ENCODE measurements at places on chromosomes 12 and 14.

- no peak for DNase-seq
Observed at GRCh38 chr12:58321414-58321813, 380.0 kb downstream of the ATP23 start.

DNA sequence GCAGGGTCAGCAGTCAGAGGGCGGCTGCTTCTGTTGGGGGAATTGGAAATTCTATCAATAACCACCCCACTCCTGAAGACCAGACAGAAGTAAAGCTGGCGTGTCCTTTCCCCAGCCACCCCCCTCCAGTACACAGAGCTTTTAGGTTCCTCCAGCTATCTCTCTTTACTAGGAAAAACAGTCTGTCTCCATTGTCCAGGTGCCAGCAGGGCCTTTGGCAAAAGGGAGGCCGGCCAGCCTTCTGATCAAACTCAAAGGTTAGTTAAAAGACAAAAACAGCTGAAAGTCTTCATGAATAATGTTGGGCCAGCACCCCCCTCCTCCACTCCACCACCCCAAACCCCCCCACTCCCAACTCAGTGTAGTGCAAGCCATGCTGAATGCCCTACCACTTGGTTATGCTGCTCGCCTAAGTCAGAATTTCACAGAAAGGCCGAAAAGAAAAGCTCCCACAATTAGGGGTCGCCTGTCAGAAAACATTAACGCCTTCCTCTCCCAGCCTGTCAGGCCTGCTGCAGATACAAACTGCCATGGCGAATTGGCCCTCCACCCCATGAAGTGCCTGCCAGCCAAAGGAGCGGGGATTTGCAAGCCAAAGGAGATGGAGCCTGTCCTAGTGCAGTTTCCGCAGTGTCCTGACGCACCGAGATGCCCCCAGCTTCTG is 8.9 kb downstream of the ASCL1 start:
- DNase-seq: no peak

DNA sequence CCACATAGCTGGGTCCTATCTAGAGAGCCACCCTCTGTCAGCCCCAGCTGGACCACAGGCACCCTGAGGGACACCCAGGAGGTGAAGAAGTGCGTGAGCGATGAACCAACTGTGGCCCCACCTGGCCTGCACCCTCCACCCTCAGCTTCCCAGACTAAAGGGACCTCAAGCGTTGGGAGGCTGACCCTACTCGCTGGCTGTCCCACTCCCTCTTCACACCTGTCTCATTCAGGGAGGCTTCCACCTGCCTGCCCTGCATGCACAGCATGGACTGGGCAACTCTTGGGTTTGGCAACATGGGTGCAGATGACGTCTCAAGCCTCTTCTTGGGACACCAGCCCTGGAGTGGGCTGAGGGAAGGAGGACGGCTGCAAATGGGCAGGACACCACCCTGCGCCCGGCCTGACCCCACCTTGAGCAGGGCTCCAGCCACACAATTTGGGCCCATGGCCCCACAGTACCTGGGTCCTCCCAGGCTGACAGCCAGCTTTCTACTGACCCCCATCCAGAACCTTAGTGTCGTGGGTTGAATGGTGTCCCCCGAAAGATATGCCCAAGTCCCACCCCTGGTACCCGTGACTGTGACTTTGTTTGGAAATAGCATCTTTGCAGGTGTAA is 2.1 kb downstream of the TMEM179 start:
- no peak for DNase-seq

GRCh38 chr12:131571827-131572226 is 139.1 kb upstream of the SFSWAP start:
- no peak for DNase-seq

GRCh38 chr12:47821346-47821706 is 1.6 kb upstream of the HDAC7 start:
- no peak for DNase-seq

- DNase-seq: no peak
Observed at GRCh38 chr12:26769611-26770010, 63.4 kb downstream of the ITPR2 start.

GRCh38 chr14:92322516-92322915 is 449 bp upstream of the SLC24A4 start:
- no peak for DNase-seq

DNA sequence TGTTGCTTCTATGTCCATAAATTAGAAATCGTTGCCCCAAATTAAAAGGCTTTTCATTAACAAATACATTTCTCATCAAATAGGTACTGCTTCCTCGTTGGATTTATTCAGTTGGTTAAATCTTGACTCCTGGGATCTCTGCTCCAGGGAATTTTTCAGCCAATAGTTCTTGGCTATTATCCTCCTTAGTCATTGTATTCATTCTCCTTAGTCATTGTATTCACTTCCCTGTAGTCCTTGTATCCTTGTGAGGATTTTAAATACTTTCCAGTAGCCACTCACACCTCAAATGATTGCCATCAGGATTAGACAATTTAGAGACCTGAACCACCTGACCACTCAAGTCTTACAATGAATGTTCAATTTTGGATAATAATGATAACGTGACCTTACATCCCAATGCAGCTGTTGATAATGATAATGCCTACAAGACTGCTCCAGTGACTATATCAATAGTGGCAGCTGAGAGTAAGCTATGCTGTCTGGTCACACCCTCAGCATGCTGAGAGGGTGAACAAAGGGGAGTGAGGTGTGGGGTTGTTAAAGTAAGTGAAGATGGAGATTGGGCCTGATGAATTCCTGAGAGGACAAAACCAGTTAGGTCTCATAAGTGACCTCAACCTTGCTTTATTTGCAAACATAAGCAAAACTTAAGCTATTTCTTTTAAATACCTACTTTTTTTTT is 193.7 kb upstream of the RTL1 start:
- DNase-seq: no peak

- no peak for DNase-seq
Observed at GRCh38 chr12:125092872-125093680, 27.8 kb downstream of the AACS start.

DNA sequence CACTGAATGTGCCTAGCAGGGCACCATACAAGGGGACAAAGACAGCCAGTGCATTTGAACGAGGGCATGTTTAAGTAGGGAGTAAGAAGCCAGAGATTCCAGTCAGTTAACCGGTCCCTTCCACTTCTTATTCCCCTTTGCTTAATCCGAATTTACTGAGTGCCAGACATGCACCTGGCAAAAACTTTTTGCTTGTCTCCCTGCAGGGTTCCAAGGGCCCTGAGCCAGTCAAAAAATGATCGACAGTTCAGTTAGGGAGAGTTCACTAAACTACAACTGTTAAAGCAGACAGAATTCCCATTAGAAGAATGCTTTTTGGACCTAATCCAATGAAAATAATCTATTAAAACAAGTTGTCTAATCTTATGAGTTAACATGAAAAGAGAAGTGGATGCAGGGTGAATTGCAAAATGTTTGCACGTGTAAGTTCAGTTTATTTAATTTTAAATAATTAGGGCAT is 193.8 kb downstream of the TMTC2 start:
- no peak for DNase-seq

DNA sequence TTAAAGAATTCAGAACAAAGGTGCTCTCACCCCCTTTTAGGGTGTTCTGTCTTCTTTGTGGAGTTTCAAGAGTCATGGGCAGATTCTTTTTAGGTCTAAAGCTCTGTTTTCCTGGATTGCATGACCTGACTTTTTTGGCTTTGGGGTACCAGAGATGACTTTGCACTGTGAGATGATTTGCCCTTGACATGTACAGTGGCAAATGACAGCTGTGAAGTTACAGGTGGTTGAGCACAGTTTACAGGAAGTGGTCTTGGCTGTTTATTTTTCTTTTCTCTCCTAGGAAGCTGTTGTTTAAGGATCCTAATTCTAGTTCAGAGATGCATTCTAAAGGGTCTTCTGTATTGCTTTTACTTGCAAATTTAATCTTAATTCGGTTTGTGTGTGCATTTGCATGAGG is 83.8 kb upstream of the METAP2 start:
- DNase-seq: no peak

GRCh38 chr12:63922474-63922873 is 78.0 kb downstream of the SRGAP1 start:
- DNase-seq: no peak

DNA sequence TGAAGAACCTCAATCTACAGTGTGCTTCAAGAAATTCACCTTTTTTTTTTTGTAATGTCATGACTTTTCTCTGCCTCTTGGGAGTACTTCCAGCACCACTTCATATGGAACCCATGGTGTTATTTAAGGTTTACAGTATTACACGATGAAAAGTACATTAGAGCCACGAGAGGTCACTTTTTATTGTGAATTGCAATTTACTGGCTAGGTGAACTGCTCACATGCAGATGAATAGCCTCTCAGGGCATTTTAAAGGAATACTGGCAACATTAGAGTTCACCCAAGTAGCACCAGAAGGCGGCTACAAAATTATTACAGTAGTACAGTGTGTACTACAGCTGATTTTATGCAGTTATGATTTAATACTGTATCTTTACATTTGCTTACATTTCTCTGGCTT is 99.1 kb upstream of the PPP4R3A start:
- no peak for DNase-seq

GRCh38 chr12:59887178-59887577 is 291.3 kb downstream of the SLC16A7 start:
- DNase-seq: no peak

DNA sequence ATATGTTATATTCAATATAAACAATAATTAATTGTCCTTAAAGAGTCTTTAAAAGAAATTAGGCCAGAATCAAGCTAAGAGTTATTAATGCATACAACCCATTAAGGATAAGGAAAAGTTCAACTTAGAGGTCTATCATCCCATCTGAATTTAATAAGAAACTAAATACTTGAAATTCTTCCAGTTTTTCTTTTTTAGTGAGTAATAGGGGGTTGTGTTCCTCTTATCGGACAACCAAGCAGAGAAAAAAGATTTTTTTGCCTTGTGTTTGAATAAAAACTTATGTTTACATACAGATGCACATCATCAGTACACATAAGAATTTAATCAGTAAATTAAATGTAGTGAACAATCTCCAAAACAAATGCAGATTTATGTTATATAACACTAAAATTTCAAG is 32.5 kb downstream of the PAWR start:
- no peak for DNase-seq

DNA sequence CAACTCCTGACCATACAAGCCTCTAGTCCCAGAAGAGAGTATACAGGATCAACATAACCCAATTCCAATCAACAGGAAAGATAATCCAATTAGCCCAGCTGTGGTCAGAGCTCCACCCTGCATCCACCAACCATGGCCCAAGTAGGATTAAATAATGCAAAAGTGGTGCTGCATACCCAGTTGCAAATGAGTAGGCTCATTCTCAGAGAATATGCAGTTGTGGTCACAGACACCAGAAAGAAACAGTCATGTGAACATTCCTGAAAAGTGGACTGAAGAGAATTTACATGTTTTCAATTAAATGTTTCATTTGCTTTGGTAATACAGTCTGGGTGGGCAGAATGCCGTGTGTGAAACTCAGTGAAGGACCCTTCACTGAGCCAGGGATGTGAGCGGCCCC is 167.2 kb upstream of the BMP4 start:
- no peak for DNase-seq

- DNase-seq: peak; percentile 34
Observed at GRCh38 chr14:55097881-55098560, 31.0 kb upstream of the LGALS3 start.

GRCh38 chr14:32075672-32076277 is 1.3 kb upstream of the ARHGAP5 start:
- no peak for DNase-seq

Measured in activated CD4-positive, alpha-beta T cell treated with anti-CD3 and anti-CD28 coated beads for 24 hours (primary cell).